Fibroblast of lung (primary cell): ENCODE measurements at places on chromosomes 1 and 21. TPM values are rescaled to one million over a fixed set of nuclear protein-coding genes. Genes with fewer than 3 reads are reported as not detected.

DNA sequence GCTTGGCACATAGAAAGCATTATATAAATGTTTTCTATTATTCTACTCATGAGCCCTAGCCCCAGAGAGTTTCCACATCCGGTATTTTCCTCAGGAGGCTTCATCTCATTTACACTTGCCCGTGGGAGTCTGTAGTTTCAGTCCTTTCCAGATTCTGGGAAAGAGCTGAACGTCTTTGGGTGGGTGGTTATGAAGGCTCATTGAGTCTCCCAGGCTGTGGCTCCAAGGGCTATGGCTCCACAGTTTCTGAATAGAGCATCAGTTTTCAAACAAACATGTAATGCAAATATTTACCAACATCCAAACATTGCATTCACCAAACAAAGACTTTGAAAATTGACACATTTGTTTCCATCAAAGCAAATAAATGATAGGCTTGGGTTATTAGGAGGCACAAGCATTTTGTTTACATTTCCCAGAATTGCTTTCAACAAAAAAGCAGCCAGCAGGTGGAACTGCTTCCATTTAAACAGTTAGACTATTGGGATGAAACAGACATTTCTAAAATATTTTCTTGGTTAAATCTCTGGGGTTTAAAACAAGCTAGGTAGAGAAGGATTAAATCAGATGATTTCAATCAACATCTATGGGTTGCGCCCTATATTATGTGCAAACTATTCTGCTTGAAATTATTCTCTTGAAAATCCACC, 1.3 kb upstream of the LEMD1 start:
- H3K27ac ChIP-seq = no peak overlapping the region
- H3K4me3 ChIP-seq = no peak overlapping the region
- no peaks in the 10 kb centered on the region for H3K36me3 ChIP-seq
- DNase-seq = no peak
- peaks cover 23% of the 10 kb centered on the region for H3K27me3 ChIP-seq

- H3K4me1 ChIP-seq = no peaks in the 10 kb centered on the region
- H3K36me3 ChIP-seq = no peaks in the 10 kb centered on the region
- H3K4me3 ChIP-seq = no peak overlapping the region
- H3K27me3 ChIP-seq = no peaks in the 10 kb centered on the region
- DNase-seq = no peak
Measured at GRCh38 chr1:67468066-67468718, 38.0 kb upstream of the SERBP1 start.

DNA sequence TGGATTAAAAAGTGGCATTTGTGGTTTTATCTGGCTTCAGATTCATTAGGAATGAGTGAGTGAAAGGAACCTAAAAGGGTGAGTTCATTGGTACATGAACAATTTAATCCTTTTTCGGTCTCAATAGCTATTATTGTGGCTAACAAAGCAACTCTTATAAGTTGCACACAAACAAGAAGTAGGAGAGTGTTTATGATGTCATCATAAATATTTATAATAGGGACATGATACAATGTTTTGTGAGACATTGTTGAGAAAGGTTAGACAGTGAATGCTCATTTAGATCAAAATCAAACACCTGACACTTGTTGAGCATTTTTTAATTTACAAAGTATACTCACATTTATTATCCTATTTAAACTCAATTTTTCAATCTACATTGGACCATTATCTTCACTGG, 363.4 kb downstream of the PDE4B start:
- no peak overlapping the region for H3K27ac ChIP-seq
- DNase-seq = no peak
- no peak overlapping the region for H3K4me3 ChIP-seq
- H3K36me3 ChIP-seq = no peaks in the 10 kb centered on the region

GRCh38 chr1:247371801-247372259, 40.2 kb upstream of the ZNF496 start:
- H3K27ac ChIP-seq = no peak overlapping the region
- no peak overlapping the region for H3K4me3 ChIP-seq
- no peaks in the 10 kb centered on the region for H3K36me3 ChIP-seq
- no peaks in the 10 kb centered on the region for H3K27me3 ChIP-seq
- DNase-seq = no peak
- no peaks in the 10 kb centered on the region for H3K4me1 ChIP-seq

TNFRSF25 gene
- total RNA-seq = 0.51 and 1.5 TPM in 2 replicates

DNA sequence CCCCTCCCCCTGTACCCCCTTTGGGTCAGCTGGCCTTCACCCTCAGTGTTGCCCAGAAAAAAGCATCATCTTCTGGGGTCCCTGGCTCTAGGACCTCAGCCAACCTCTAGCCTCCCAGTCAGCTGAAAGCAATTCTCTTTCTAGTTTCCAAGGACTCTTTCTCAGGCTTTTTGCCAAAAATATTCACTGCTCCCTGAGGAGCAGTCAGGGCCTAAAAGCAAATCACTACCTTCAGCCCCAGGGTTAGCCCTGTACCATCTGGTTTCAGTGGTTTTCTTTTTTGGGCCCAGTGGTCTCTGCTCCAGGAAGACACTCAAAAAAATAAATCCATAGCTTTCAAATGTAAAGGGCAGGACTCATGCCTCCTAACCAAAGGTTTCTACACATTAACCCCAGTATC, 3.1 kb upstream of the LMOD1 start:
- no peaks in the 10 kb centered on the region for H3K27me3 ChIP-seq
- no peak overlapping the region for H3K27ac ChIP-seq
- no peak overlapping the region for H3K4me3 ChIP-seq

DNA sequence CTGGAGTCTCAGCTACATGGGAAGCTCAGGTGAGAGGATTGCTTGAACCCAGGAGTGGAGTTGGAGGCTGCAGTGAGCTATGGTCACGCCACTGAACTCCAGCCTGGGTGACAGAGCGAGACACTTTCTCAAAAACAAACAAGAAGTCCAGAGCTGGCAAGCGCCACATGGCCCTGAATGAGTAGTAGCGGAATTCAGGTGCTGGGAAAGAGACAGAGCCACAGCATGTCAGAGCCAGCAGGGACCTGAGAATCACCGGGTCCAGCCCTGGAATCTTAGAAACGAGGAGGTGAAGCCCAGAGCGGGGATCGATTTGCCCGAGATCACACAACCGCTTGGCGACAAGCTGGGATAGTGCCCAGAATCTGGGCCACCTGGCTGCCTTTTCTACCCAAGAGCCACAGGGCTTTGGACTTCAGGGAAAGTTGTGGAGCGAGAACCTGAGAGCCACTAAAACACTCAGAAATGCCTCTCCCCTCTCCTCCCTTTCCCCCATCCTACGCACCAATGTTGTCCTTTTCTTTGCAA, 9.8 kb downstream of the ARL8A start:
- peaks cover 7% of the 10 kb centered on the region for H3K36me3 ChIP-seq
- DNase-seq = no peak
- no peak overlapping the region for H3K27ac ChIP-seq
- H3K4me1 ChIP-seq = peaks cover 2% of the 10 kb centered on the region
- no peaks in the 10 kb centered on the region for H3K27me3 ChIP-seq

- H3K27me3 ChIP-seq = peaks cover 3% of the 10 kb centered on the region
- H3K4me3 ChIP-seq = no peak overlapping the region
- H3K27ac ChIP-seq = no peak overlapping the region
- no peak for DNase-seq
- H3K4me1 ChIP-seq = no peaks in the 10 kb centered on the region
Measured at GRCh38 chr1:231037585-231038517, 2.2 kb downstream of the FAM89A start.

DNA sequence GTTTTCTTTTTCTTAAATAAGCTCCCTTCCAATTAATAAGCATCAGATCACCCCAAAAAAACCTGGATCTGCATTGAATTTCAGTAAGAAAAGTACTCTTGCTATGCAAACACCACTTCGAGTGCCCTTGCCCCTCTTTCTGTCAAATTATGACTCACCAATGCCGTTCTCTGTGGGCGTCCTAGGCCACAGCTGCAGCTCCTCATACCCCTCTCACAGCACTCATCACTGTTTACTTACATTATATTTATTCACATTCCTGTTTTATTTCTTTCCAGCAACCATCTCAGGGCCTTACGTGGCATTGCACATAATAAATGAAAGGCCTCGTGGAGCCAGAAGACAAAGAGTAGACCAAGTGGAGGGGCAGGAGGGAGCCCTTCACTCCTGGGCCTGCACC, 99.1 kb upstream of the CTTNBP2NL start:
- DNase-seq = peak; percentile 11
- no peaks in the 10 kb centered on the region for H3K27me3 ChIP-seq
- H3K4me3 ChIP-seq = no peak overlapping the region

GRCh38 chr1:178088651-178089050, 5.3 kb upstream of the RASAL2 start:
- peaks cover 9% of the 10 kb centered on the region for H3K4me1 ChIP-seq
- no peak overlapping the region for H3K4me3 ChIP-seq
- H3K36me3 ChIP-seq = no peaks in the 10 kb centered on the region
- H3K27ac ChIP-seq = no peak overlapping the region
- H3K27me3 ChIP-seq = no peaks in the 10 kb centered on the region

DNA sequence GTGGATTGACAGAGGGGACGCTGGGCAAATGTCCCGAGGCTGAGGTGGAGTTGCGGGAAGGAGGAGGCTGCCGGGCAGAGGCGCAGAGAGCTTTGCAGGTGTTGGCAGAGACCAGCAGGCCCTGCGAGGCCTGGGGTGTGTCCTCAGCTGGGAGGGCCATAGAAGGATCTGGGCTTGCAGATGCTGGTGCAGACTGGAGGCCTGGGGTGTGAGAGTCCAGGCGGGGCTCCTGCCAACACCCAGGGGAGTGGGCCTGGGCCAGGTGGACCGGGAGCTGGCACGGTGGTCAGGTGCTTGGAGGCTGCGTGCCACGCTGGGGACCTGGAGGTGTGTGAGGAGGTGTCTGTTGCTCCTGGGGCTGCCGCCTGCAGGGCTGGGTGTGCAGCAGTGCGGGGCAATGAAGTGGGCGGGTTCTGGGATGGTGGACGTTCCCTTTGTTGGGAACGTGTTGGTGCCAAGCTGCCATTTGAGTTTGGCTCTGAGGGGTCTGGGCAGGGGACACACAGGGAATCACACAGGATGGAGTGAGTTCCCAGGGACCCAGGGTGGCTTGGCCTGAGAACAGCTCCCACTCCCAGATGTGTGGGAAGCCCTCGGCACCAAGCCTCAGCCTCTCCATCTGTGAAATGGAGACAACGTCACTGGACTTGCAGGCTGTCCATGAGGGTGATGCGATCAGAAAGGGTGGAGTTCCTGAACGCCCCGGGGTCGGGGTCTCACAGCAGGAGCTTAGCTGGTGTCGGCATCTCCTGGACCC, 39.9 kb upstream of the POFUT2 start:
- no peak for DNase-seq
- H3K4me1 ChIP-seq = peaks cover 20% of the 10 kb centered on the region
- no peaks in the 10 kb centered on the region for H3K27me3 ChIP-seq
- H3K4me3 ChIP-seq = no peak overlapping the region
- H3K36me3 ChIP-seq = no peaks in the 10 kb centered on the region

PRR9 gene
- not detected in 2 replicates for total RNA-seq

DNA sequence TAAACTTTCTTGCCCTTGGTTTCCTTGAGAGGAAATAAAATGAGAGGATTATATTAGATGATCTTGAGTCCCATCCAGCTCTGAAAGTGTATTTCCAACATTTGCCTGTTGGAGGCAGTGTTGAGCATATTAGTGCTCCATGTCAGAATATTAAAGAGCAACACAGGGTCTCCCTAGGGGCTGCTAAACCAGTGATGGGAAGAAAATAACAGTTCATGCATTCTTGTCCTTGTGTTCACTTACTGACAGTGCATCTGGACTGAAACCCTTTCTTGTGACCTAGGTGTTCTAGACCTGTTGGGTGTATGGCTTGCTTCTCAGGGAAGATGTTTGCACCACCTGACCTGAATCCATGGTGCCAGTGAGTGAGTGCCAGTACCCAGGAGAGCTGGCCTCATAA, 124.7 kb upstream of the KIAA0040 start:
- peak; percentile 3 for DNase-seq
- H3K36me3 ChIP-seq = no peaks in the 10 kb centered on the region
- H3K4me3 ChIP-seq = no peak overlapping the region
- no peak overlapping the region for H3K27ac ChIP-seq

DNA sequence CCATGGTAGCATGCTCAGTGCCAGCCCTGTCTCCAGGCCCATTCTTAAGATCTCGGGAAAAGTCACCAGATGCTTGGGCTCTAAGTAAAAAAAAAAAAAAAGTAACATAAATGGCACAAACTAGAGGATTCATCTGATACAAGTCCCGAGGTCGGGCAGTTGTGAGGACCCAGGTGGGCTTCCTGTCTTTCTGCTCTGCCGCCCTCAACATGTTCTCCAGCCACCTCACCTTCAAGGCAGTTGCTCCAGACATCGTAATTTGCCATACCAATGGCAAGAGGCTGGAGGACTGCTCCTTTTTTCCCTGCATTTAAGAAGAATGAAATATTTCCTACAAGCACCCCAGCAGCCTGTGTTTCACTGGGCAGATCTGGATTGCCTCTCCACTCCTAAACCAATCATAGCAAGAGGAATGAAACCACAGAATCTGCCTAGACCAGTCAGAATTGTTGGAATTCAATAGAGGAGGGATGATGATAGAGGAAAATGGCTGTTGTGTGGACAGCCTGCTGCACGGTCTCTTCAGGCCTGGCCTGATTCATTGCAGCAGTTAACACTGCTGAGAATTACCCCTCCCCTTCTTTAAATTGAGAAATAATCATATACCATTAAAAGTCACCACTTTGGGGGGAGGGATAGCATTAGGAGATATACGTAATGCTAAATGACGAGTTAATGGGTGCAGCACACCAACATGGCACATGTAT, 5.4 kb downstream of the HMGN2 start:
- H3K27me3 ChIP-seq = no peaks in the 10 kb centered on the region
- H3K36me3 ChIP-seq = peaks cover 7% of the 10 kb centered on the region
- H3K4me1 ChIP-seq = peaks cover 3% of the 10 kb centered on the region
- H3K4me3 ChIP-seq = no peak overlapping the region

DNA sequence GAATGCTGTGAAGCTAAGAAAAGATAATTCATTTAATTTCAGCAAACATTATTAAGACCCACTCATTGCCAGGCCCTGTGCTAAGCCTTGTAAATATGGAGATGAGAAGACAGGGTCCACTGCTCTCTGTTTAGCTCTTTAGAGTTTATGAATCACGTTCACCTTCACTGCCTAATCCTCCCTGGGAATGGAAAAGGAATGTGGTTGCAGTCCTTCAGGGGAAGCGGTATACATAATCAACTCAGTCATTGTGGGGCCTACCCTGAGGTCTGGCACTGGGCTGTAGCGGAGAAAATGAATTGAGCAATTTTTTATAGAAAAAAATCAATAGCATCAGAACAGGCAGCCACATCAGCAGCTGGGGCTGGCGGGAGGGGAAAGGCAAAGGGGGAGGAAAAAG, 412.1 kb upstream of the NFIA start:
- DNase-seq = no peak
- H3K4me1 ChIP-seq = no peaks in the 10 kb centered on the region
- no peak overlapping the region for H3K27ac ChIP-seq
- H3K27me3 ChIP-seq = no peaks in the 10 kb centered on the region
- H3K4me3 ChIP-seq = no peak overlapping the region
- no peaks in the 10 kb centered on the region for H3K36me3 ChIP-seq
